ENCODE measurements at places on chromosomes 3 and 15.

- peak; percentile 41 for DNase-seq
Observed at GRCh38 chr3:150081084-150081483, 110.4 kb upstream of the PFN2 start.

GRCh38 chr3:192915722-192916121 is 1.9 kb downstream of the MB21D2 start:
- no peak for DNase-seq

DNA sequence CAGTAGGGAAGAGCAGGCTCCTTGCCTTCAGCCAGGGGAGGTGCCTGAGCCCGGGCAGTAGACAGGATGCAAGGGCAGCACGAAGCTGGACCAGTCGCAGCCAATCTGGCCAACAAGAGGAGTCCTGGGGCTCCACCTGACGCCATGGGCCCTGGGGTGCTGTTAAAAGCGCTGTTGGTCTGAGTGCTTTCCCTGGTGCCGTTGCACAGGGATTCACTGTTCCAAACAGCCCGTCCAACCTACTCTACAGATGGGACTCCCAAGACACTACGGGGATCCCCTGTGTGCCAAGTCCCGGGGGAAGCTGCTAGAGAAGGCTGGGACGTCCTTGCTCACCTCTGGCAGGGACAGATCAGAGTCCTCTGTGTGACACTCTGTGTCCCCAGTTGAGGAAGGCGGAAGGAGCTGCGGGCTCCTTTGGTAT is 632 bp downstream of the CTSH start:
- DNase-seq = no peak

GRCh38 chr3:112640930-112641801 is at the start of gene CCDC80:
CCDC80 (minus strand) TSS chr3:112641143; CDS start chr3:112639905, 1,238 bp downstream.
- DNase-seq = peak; percentile 73

GRCh38 chr3:132629928-132630327 is 29.7 kb downstream of the ACAD11 start:
- peak; percentile 36 for DNase-seq

DNA sequence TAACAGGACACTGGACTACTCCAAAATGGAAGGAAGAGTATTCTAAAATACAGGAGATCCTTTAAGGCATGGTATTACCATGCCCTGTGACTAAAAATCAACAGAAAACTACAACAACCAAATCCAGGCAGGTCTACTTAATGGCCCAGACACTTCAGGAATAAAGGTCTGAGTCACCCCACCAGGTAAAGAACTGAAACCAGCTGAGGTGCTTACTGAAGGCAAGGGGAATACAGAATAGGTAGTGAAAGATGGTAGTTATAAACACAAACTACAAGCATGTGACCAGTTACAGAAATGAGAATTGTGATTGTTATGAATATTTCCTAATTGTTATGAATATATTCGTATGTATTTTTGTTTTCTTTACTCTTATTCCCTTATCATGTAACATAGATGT is 13.4 kb downstream of the IFT57 start:
- DNase-seq = no peak

DNA sequence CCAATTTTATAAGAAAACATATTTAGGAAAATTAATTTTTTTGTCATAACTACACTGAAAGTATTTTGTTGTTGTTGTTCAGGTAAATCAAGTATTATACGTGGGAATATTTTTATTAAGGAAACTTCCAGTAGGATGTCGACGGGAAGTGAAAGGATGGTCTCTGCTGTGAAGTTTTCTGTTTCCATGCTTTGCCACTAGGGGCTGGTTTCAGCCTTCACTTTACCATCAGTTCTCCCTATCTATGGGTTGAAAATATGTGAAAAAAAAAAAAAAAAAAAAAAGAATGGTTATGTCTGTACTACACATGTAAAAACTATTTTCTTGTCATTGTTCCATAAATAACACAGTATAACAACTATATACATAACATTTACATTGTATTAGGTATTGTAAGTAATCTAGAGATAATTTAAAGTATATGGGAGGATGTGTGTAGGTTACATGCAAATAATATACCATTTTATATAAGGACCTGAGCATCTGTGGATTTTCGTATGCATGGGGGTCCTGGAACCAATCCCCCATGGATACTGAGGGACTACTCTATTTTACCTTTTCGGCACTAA is 136.7 kb downstream of the SMAD6 start:
- DNase-seq = peak; percentile 71

GRCh38 chr15:84816694-84817465 is at the start of gene ALPK3:
ALPK3 (plus strand) TSS chr15:84817356; CDS start chr15:84817453, 97 bp downstream.
- DNase-seq = peak; percentile 17

GRCh38 chr3:3333571-3333970 is 154.1 kb upstream of the CRBN start:
- no peak for DNase-seq

GRCh38 chr3:188243124-188243795 is 89.3 kb downstream of the LPP start:
- no peak for DNase-seq

GRCh38 chr3:188415196-188415595 is 261.2 kb downstream of the LPP start:
- no peak for DNase-seq

GRCh38 chr15:92452143-92452542 is 58.5 kb downstream of the ST8SIA2 start:
- no peak for DNase-seq

- no peak for DNase-seq
Observed at GRCh38 chr3:99884484-99884883, 66.8 kb downstream of the CMSS1 start.

- DNase-seq = peak; percentile 28
Observed at GRCh38 chr15:51368751-51369450, 27.4 kb downstream of the GLDN start.

GRCh38 chr3:171982828-171983227 is 56.5 kb upstream of the FNDC3B start:
- DNase-seq = peak; percentile 55

- DNase-seq = no peak
Observed at GRCh38 chr3:158463556-158463955, 107.4 kb upstream of the MLF1 start.

DNA sequence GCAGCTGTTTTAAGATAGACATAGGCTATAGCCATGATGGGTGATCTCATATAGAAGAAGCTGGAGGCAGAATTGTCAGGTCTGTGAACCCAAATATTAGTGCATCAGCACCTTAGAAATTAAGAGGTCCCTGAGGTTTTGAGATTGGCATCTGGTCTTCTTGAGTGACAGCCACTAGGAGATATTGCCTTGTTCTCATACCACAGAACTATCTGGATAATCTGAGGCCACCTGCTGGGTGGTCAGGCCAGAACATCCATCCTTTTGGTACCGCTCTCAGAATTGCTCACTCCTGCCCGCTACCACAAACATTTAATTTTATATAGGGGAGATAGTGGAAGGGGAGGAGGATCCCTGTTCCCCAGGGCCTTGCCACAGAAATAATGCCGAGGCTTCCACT is 210.6 kb upstream of the ZPLD1 start:
- DNase-seq = peak; percentile 34

DNA sequence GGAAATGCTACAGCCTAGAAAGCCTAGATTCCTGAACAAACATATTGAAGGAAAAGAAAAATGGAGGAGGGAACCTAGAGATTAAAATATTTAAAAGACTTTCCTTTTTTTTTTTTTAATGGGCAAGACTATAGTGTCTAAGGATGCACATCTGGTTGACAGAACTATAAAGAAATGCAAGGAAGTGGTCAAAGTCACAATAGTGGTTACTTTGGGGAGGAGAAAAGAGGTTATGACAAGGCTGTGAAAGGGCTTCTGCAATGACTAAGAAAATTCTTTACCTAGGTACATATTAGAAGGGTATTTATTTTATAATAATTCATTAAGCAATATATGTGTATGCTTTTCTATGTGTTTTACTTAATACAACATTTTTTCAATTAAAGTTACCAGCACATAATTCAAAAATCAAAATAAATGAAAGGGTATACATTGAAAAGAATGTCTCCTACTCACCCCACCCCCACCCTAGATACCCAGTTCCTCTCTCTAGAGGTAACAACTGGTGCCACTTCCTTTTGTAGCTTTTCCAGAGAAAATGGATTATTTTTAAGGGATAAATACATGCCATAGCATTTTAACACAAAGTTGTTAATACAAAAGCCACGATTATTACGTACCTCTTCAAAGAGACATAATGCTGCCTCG is 70.1 kb downstream of the HERC1 start:
- no peak for DNase-seq

DNA sequence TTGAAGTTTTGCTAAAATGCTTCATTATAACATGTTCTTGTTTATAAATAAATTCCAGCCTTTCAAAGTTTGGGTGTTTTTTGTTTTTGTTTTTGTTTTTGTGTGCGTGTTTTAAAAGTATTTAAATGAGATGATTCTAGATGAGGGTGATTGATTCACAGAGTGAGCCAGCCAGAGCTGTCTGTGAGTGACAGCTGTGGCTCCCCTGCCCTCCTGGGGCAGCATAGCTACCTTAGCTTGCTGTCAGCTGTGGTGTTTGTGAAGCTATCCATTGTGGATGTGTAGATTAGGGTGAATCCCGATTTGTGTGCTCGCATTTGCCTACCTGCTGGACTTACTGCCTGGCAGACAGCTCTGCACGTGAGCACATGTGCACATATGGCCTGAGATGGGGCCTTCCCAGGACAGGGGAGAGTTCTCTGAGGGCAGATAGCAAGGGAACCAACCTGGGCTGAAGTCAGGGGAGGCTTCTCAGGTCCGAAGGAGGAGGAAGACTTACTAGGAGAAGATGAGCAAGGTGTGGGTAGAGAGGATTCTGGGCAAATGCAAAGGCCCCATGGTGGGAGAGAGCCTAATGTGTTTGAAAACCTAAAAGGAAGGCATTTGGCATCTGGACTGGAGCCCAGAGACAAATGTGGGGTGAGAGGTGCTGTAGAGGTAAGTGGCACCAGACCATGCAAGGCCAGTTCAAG is 124.2 kb downstream of the EEFSEC start:
- no peak for DNase-seq

DNA sequence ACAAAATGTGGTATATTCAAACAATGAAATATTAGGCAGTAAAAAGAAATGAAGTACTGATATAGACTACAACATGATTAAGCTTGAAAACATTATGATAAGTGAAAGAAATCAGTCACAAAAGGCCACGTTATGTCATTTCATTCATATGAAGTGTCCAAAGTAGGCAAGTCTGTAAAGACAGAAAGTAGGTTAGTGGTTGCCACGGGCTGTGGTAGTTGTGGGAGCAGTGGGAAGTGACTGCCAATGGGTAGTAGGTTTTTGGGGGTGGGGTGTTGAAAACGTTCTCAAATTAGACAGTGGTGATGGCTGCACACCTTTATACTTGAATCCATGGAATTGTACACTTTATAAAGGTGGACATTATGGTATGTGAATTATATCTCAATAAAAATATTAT is 12.1 kb downstream of the GALNT15 start:
- DNase-seq = no peak

DNA sequence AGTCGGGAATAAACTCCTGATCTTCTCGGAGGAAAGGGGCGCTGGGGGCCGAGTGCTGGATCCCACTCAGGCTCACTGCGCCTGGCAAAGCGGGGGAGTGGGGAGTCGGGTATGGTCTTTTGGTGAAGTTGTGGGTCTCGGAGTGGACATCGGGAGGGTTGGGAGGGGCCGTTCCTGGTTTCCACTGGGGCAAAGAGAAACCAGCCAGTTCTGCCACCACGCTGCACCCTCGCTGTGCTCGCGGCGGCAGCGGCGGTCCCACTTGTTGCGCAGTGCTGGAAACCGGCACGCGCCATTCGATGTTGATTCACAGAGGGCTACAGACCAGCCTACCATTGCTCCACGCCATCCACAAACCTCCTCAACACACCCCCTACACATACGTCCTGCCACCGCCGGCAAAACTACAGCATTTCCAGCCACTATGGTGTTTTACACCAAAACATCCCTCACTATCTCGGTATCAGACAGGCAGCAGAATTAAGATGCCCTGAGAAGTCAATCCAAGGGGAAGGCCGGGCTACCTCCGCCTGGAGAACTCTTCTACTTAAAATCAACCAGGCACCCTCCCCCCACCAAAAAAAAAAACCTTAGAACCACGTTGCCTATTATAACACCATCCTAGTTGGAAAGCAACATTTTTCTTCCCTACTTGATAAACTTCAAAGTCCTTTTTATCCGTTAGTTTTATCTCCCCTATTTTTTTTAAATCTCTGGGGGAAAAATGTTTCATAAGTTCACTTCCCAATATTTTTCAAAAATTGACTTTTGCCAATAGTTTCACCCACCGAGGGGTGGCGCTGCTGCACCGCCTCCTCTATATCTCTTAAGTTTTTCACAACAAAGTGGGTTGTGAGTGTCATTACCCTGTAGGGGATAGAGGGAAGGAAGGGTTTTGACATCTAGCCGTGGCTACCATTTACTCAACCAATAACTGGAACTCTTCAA is 3.6 kb downstream of the BCL6 start:
- DNase-seq = peak; percentile 89

DNA sequence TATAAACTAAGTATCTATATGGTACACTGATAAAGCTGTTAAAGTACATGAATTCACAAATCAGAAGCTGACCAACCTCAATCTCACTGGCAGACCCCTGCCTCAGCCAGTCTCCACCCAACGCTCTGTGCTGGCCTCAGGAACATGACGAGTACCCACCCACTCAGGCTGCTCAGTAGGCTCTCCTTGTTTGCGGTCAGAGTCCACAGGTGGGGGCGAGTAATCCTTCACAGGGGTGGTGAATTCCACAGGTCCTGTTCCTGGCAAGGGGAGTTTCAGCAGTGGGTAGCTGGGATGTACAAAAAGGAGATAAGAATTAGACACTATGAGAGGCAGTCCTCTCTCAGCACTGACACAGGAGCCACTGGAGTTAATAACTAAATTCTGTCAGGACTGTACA is 40.9 kb downstream of the SCAP start:
- DNase-seq = no peak

GRCh38 chr3:110568246-110568645 is 503.4 kb upstream of the NECTIN3 start:
- no peak for DNase-seq

GRCh38 chr15:52408823-52409222 is 113.2 kb upstream of the MYO5C start:
- no peak for DNase-seq

DNA sequence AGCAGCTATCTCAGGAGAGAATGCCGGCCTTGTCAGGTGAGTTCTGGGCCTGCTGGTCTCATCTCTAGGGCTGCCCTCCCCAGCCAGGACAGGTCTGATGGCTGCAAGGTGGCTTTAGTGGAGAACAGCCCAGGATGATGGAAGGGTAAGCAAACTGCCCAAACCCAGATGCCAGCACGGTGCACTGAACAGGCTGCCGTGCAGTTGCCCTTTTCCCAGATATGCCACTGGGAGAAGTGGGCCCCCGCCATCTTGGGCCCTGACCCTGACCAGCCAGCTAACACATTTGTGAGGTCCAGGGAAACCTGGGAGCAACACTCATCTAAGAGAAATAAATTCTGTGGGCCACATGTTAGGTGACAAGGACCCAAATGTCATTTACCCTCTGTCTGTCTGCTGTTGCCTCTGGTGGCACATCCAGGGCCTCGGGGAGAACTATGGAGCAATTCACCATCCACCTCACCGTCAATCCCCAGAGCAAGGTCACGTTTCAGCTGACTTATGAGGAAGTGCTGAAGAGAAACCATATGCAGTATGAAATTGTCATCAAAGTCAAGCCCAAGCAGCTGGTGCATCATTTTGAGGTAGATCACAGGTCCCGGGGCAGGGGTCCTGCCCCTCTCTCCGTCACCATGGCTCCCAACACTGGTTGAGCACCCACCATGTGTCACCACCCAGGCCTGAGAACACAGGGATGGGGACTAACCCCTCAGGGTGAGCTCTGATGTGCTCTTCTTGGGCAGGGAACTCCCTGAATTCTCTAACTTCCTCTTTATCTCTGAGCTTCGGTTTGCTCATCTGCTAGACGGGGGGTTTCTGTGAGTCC is 1.8 kb downstream of the ITIH1 start:
- no peak for DNase-seq

Data from cardiac muscle cell (in vitro differentiated cells and primary cell).